Esophagus squamous epithelium (tissue), 5 donors: ENCODE measurements at places on chromosomes 12 and 14.

DNA sequence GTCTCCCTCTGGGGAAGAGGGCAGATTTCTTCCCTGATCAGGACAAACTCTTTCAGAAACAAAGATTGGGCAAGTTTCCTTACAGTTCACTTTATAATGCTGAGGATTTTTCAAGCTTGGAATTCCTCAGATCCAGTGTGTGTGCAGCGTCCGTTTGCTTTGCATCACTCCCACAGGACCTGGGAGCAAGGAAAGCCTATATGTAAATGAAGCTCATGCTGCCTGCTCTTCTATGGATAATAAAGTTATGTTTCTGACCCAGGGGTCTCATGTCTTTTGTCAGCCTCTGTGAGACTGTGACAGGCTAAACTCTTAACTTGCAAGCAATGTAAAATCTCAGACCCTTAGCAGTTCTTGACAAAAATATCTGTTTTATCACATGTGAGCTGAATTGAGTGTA, 41.6 kb downstream of the TRHDE start:
- no peaks in the 10 kb centered on the region for H3K27me3 ChIP-seq
- no peaks in the 10 kb centered on the region for H3K4me1 ChIP-seq
- no peak overlapping the region for H3K27ac ChIP-seq
- no peak for DNase-seq
- no peak overlapping the region for H3K4me3 ChIP-seq
- no peaks in the 10 kb centered on the region for H3K36me3 ChIP-seq

DNA sequence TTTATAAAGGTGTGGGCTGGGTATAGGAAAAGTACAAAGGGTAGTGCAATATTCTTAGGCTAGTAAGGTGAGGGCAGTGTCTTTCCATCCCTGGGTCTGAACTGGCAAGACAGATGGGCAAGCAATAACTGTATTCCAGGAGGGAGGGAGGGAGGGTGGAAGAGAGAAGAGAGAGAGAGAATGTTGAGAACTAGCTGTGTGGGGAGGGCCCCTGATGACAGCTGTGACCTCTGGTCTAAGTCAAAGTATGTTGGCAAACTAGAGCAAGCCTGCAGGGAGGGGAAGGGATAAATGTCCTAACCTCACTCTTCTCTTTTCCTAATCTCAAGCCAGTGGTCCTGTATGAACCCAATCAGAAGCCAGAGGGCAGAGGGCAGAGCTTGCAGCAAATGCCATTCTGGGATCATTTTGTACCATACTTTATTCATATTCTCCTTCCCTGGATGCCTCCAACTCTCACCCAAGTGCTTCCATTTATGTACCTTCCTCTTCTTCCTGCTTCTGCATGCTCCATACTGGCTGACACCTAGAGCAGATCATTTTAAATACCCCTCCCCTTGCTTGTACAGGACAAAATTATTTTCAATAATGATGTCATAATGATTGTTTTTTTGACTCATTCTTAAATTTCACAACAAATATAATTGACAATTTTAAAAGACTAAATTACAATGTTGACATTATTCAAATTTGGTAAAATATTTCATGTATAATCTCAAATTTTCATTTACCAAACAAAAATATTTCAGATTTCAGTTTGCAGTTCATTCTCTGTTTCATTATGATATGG, 75.9 kb downstream of the AKAP6 start:
- H3K27ac ChIP-seq: no peak overlapping the region
- DNase-seq: no peak
- no peaks in the 10 kb centered on the region for H3K27me3 ChIP-seq

DNA sequence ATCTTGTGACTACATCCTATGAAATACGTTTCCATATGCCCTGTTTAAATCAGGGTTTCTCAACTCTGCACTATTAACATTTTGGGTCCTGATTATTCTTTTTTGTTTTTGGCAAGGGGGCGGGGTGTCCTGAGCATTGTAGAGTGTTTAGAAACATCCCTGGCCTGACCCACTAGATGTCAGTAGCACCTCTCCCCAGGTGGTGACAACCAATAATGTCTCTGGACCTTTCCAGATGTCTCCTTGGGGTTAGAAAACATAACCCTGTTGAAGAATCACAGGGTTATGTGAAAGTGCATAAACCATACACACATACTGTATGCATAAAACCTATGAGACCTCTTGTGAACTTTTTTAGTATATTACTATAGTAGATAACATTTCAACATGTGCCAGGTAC, 1.4 kb downstream of the ACAD10 start:
- H3K27me3 ChIP-seq: no peaks in the 10 kb centered on the region
- H3K27ac ChIP-seq: no peak overlapping the region
- peaks cover 11% of the 10 kb centered on the region for H3K36me3 ChIP-seq
- no peak for DNase-seq

GRCh38 chr14:80215756-80216581, 4.7 kb upstream of the DIO2 start:
- no peak overlapping the region for H3K4me3 ChIP-seq
- peak overlapping the region; percentile 41 for H3K27ac ChIP-seq
- H3K36me3 ChIP-seq: no peaks in the 10 kb centered on the region
- H3K4me1 ChIP-seq: peaks cover 50% of the 10 kb centered on the region

DNA sequence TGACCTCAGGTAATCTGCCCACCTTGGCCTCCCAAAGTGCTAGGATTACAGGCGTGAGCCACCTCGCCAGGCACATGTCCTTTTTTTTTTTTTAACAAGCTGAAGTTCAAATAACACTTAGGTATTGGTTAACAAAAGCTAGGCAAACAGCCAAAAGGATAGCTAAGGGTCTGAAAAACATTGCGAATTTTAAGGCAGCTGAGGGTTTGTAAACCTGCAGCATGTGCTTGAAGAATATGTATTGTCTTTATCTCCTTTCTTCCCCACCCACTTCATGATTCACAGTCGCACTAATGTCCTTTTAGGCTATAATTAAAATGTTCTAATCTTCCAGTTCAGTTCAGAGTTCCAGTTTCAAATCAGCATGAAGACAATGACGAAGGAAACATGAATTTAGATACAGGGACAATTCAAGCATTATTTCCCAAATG, 30.1 kb upstream of the CERS5 start:
- H3K36me3 ChIP-seq: peaks cover 92% of the 10 kb centered on the region
- DNase-seq: no peak
- H3K27me3 ChIP-seq: no peaks in the 10 kb centered on the region
- no peak overlapping the region for H3K27ac ChIP-seq
- no peak overlapping the region for H3K4me3 ChIP-seq
- peaks cover 48% of the 10 kb centered on the region for H3K4me1 ChIP-seq
